Neural crest cell (in vitro differentiated cells): ENCODE measurements at places on chromosomes 1 and 21.
A peak's percentile ranks its signal among the peaks of the same experiment; 100 is the strongest.

DNA sequence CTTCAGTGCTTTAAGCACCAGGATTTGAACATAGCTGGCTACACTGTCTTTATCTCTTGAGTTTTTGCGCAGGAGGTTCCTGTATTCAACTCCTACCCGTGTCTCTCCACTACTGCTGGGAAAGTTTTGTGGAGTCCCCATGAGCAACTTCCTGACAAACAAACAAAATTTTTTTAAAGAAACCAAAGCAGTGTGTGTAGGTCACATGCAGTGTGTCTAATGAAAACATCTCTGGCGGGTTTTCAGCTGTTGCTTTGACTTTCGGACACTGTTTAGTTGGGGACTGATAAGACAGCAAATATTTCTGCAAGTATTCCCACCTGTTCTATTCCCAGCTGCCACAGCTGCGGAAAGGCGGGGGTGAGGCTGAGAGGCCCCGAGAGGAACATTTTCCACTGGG, 2.0 kb downstream of the PSEN2 start:
- H3K4me3 ChIP-seq, result peak overlapping the region; percentile 90
- H3K27me3 ChIP-seq, result peaks cover 6% of the 10 kb centered on the region
- DNase-seq, result no peak
- H3K27ac ChIP-seq, result no peak overlapping the region
- H3K4me1 ChIP-seq, result peaks cover 21% of the 10 kb centered on the region
- H3K36me3 ChIP-seq, result peaks cover 3% of the 10 kb centered on the region

- peak overlapping the region; percentile 90 for H3K27ac ChIP-seq
- H3K36me3 ChIP-seq, result no peaks in the 10 kb centered on the region
- peak; percentile 76 for DNase-seq
Observed at GRCh38 chr1:111222308-111223125, 5.0 kb upstream of the CHI3L2 start.

- H3K4me1 ChIP-seq, result peaks cover 18% of the 10 kb centered on the region
- H3K27me3 ChIP-seq, result no peaks in the 10 kb centered on the region
- DNase-seq, result no peak
- no peak overlapping the region for H3K4me3 ChIP-seq
Observed at GRCh38 chr1:224427346-224427745, 7.3 kb downstream of the WDR26 start.

GRCh38 chr1:118914379-118915161, 73.6 kb downstream of the TBX15 start:
- H3K36me3 ChIP-seq, result no peaks in the 10 kb centered on the region
- no peak overlapping the region for H3K4me3 ChIP-seq
- no peak for DNase-seq
- H3K27ac ChIP-seq, result no peak overlapping the region
- H3K4me1 ChIP-seq, result no peaks in the 10 kb centered on the region

GRCh38 chr1:39446986-39447567, 44.4 kb upstream of the BMP8A start:
- no peaks in the 10 kb centered on the region for H3K4me1 ChIP-seq
- no peak overlapping the region for H3K4me3 ChIP-seq
- no peaks in the 10 kb centered on the region for H3K27me3 ChIP-seq
- no peak overlapping the region for H3K27ac ChIP-seq
- no peak for DNase-seq

DNA sequence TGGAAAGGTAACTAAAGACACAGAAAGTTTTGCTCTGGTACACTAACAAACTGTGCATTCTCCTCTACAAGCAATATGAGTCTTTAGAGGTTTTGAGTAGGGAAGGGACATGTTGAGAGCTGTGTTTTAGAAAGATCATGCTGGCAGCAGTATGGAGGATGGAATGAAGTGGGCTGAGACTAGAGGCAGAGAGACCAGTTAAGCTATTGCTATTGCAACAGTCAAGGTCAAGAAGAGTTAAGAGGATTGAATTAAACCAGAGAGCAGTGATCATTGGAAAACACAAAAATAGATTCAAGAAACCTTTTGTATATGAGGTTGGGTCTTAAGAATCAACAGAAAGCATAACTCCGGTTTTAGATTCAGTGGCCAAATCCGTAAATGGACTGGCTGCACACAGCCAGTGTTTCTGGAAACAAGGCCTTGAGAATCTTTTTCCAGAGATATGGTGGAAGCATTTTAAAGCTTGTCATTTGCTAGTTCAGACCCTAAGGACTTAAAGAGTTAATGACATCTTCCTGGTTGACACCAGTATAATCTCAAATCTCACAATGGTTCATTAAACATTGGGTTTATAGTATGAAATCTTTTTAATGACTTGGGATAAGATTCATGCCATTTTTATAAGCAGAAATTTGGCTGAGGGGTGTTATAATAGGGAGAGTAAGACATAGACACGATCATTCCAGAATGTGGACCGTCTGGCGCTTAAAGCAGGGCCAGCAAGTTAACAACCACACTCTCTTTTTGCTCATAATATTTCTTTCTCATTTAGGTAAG, 177.9 kb downstream of the NR5A2 start:
- no peak overlapping the region for H3K27ac ChIP-seq
- no peak overlapping the region for H3K4me3 ChIP-seq
- no peaks in the 10 kb centered on the region for H3K4me1 ChIP-seq

GRCh38 chr1:20354610-20355009, 63.9 kb downstream of the VWA5B1 start:
- H3K4me1 ChIP-seq, result no peaks in the 10 kb centered on the region
- H3K36me3 ChIP-seq, result no peaks in the 10 kb centered on the region
- peaks cover 21% of the 10 kb centered on the region for H3K27me3 ChIP-seq
- H3K4me3 ChIP-seq, result no peak overlapping the region
- no peak for DNase-seq

GRCh38 chr1:162168261-162168660, 98.8 kb downstream of the NOS1AP start:
- peaks cover 53% of the 10 kb centered on the region for H3K4me1 ChIP-seq
- H3K27me3 ChIP-seq, result no peaks in the 10 kb centered on the region
- no peak overlapping the region for H3K27ac ChIP-seq

DNA sequence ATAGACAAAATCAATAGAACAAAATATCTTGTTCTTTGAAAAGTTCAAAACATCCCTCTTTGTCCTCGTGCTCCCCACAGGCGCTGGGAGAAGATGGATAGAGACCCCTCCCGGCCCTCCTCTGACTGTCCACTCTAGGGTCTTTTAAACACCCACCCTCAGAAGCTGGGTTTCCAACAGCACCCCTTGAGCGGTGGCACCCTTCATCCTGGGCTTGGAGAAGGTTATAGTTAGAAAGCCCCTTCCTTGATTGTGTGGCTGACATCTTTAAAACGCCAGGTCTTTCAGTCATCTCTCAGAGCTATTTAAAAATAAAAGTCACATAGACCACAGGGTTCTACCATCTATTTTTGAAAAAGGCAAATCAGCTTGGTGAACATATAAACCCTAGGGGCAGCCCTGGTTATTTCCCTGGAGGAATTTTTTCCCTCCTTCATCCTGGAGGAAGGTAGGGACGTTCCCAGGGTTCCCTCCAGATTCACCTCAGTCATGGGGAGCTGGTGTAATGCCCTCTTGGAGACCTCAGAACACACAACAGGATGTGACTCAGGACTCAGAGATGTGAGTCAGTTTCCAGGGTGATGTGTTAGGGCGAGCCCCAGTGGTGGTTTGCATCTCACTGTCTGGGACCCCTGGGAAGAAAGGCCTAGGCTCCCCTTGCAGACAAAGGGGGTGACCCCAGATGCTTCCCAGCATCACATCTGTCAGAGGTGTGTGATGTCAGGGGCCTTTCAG, 138.5 kb downstream of the CLIC6 start:
- no peak overlapping the region for H3K4me3 ChIP-seq
- peaks cover 11% of the 10 kb centered on the region for H3K36me3 ChIP-seq
- peaks cover 23% of the 10 kb centered on the region for H3K4me1 ChIP-seq
- no peak overlapping the region for H3K27ac ChIP-seq
- no peak for DNase-seq
- no peaks in the 10 kb centered on the region for H3K27me3 ChIP-seq

- no peak overlapping the region for H3K4me3 ChIP-seq
- H3K36me3 ChIP-seq, result no peaks in the 10 kb centered on the region
- no peak overlapping the region for H3K27ac ChIP-seq
Observed at GRCh38 chr1:174156437-174156836, 2.9 kb upstream of the RABGAP1L start.

GRCh38 chr1:92709738-92710137, 75.2 kb downstream of the EVI5 start:
- H3K36me3 ChIP-seq, result no peaks in the 10 kb centered on the region
- H3K4me3 ChIP-seq, result no peak overlapping the region
- DNase-seq, result no peak
- no peak overlapping the region for H3K27ac ChIP-seq
- H3K27me3 ChIP-seq, result no peaks in the 10 kb centered on the region

DNA sequence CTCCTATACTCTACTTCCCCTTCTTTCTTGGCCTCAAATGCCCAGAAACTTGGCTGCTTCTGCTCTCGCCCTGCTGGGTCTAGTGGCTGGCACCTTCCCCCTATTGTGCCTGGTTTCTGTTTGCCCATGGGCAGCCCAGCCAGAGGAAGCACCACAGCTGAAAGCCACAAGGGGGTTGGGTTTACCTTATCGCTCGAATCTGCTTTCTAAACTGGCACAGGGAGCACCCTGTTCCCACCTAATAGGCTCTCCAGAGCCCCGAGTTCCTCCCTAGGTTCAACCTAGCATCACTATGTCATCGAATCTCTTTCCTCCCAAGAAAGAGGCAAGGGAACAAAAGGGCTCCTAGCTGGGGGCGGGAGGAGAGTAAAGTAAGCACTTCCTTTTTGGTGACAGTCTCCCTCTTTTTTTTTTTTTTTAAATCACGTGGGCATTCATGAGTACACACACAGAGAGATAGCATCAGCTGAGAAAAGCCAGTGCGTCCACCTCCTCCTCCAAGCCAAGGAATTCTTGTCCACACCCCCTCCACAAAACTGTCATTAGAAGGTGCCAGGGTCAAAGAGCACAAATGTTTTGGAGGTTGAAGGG, 72.8 kb downstream of the PLEKHA6 start:
- H3K27ac ChIP-seq, result no peak overlapping the region
- peaks cover 69% of the 10 kb centered on the region for H3K27me3 ChIP-seq
- H3K4me1 ChIP-seq, result peaks cover 16% of the 10 kb centered on the region
- no peak for DNase-seq
- no peak overlapping the region for H3K4me3 ChIP-seq

DNA sequence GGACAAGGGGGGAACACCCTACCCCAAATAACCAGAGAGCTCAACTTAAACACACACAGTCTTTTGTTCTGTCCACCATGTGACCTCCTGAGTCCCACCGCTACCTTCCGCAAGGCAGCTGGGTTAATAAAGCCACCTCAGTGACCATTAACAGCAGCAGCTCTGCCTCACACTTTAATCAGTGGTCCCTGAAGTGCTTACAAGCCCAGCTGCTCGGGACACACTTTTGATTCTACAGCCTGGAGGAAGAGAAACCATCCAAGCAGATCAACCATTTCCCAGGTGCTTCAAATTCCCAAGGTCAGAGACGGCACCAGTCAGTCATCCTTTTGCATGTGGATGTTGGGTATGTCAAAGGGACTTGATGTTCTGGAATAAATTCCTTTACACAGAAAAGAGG, 70.1 kb downstream of the KCNJ15 start:
- no peaks in the 10 kb centered on the region for H3K36me3 ChIP-seq
- DNase-seq, result no peak
- no peak overlapping the region for H3K4me3 ChIP-seq
- no peak overlapping the region for H3K27ac ChIP-seq
- H3K4me1 ChIP-seq, result peaks cover 12% of the 10 kb centered on the region
- H3K27me3 ChIP-seq, result no peaks in the 10 kb centered on the region

DNA sequence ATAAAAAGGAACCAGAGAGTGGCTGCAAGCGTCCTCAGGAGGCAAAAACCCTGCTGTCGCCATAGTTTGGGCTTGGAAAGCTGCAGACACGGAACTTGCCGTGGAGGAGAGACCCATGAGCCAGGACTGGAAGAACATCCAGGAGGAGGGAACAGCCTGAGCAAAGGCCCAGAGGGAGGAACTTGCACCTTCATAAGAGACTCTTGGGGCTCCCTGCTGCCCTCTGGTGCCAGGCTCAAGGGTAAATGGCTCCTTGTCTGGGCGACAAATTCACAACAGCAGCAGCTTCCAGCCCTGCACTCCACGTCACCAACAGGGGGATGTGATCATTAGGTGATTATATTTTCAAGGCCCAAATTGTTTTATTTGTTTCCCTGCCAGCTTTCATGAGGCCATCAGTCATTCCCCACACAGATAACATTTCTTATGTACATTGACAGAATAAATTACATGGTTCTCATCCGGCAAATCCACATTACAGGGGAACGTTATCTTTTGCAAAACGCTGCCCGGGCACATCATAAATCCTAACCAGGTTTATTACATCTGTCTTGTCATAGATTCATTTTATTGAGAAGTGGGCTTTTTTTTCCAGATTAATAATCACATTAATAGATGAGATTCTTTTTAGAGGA, 143.0 kb upstream of the GRIK3 start:
- peaks cover 43% of the 10 kb centered on the region for H3K27me3 ChIP-seq
- DNase-seq, result peak; percentile 40
- H3K4me3 ChIP-seq, result no peak overlapping the region
- no peaks in the 10 kb centered on the region for H3K4me1 ChIP-seq
- H3K36me3 ChIP-seq, result no peaks in the 10 kb centered on the region

GRCh38 chr1:77671836-77672235, 10.6 kb downstream of the ZZZ3 start:
- H3K4me1 ChIP-seq, result peaks cover 39% of the 10 kb centered on the region
- DNase-seq, result no peak
- H3K36me3 ChIP-seq, result no peaks in the 10 kb centered on the region
- H3K27ac ChIP-seq, result peak overlapping the region; percentile 13
- no peaks in the 10 kb centered on the region for H3K27me3 ChIP-seq
- no peak overlapping the region for H3K4me3 ChIP-seq

DNA sequence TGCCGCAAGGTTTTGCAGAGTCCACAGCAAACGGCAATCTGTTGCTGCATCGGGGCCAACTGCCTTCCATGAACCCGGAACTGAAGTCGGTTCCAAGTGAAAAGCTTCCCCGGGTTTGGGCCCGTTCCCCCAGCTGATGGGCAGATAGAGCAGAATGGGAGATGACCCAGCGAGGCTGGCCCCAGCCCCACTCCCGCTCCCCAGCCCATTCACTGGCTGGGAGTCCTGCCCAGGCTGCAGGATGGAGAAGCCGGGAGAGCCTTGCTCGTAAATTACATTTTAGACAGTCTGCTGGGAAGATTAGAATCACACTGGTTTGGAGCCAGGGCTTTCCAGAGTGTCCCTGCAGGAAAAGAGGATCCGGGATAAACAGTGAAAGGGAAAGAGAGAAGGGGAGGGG, 31.6 kb upstream of the PAX7 start:
- H3K4me1 ChIP-seq, result no peaks in the 10 kb centered on the region
- no peak overlapping the region for H3K27ac ChIP-seq
- no peaks in the 10 kb centered on the region for H3K36me3 ChIP-seq
- peaks cover 61% of the 10 kb centered on the region for H3K27me3 ChIP-seq
- H3K4me3 ChIP-seq, result no peak overlapping the region
- no peak for DNase-seq

DNA sequence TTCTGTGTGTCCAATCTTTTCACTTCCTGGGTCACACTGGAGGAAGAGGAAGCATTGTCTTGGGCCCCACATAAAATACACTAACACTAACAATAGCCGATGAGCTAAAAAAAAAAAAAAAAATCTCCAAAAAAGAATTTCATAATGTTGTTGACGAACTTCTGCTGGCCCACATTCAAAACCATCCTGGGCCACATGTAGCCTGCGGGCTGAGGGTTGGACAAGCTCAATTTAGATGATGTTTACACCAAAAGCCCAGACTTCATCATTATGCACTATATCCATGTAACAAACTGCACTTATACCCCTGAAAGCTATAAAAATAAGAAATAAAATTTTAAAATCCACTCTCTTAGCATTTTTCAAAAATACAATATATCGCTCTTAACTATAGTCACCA, 187.8 kb upstream of the PTBP2 start:
- H3K4me1 ChIP-seq, result peaks cover 12% of the 10 kb centered on the region
- DNase-seq, result no peak
- H3K36me3 ChIP-seq, result peaks cover 3% of the 10 kb centered on the region
- H3K4me3 ChIP-seq, result no peak overlapping the region
- no peaks in the 10 kb centered on the region for H3K27me3 ChIP-seq
